ENCODE measurements at places on chromosomes 4 and X.

- peaks cover 76% of the 10 kb centered on the region for H3K36me3 ChIP-seq
- H3K27me3 ChIP-seq, result no peaks in the 10 kb centered on the region
- no peaks in the 10 kb centered on the region for H3K4me1 ChIP-seq
- DNase-seq, result no peak
- no peak overlapping the region for H3K4me3 ChIP-seq
Measured at GRCh38 chr4:526189-526909, 27.3 kb downstream of the PIGG start.

DNA sequence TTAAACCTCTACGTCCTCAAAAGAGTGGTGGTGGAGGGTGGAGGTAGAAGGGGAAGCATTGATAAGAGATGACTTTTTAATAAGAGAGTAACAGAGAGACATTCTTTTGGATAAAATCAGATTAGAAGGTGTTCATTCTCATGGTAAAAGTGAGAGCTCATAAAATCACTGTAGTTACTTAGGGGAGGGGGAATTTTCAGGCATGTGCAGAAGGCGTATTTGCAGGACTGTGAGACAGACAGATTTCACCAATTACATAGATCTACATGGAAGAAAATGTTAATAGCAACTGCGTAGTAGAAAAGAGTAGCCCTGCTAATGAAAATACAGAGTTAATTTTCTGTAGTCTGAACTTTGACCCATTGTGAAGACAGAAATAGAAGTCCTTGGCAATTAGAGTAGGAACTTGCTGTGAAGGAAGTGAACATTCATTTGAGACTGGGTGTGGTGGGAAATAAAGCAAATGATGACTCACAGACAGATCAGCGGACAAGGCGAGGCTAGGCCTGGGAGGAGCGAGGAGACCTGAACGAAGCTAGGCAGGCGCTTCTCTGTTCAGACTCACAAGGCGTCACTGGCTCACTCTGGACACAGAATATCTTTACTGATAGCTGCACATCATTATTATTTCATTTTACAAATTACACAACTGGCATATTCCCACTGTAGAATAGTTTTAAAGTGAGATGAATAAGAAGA lies 57.2 kb upstream of the FAM9C start:
- peaks cover 2% of the 10 kb centered on the region for H3K36me3 ChIP-seq
- no peaks in the 10 kb centered on the region for H3K4me1 ChIP-seq
- no peak for DNase-seq
- H3K27ac ChIP-seq, result no peak overlapping the region
- H3K27me3 ChIP-seq, result no peaks in the 10 kb centered on the region

- peaks cover 6% of the 10 kb centered on the region for H3K36me3 ChIP-seq
- no peaks in the 10 kb centered on the region for H3K27me3 ChIP-seq
- H3K4me1 ChIP-seq, result no peaks in the 10 kb centered on the region
- no peak for DNase-seq
- H3K27ac ChIP-seq, result no peak overlapping the region
Measured at GRCh38 chrX:23478561-23478960, 143.9 kb downstream of the PTCHD1 start.

DNA sequence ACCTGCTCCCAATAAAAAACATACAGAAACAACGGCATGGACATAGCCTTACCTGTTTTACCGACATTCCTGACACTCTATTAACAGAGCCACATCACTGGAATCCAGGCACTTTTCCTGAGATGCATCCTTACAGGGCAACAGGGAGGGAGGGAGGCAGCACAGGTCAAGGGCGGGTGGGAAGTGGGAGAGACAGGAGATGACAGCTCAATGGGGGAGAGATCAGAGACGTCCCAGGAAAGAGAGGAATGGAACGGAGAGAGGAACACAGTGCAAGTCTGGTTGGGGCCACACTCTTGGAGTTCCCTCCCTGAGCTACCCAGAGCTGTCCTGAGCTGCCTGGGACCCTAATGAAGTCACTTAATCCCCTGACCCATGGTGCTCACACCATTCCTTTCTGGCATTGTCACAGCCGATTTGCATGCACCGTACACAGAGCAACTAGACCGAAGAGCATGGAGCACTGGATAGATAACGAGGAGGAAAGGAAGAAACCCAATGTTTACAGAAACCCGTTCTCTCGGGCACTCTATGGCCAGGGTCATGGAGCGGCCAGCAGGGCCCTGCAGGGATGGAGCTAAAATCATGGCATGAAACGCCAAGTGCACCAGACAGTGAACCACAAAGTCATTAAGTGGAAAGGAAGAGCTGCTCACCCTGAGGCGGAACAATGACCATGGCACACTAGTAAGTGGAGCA lies 93.1 kb downstream of the NSUN7 start:
- no peak overlapping the region for H3K27ac ChIP-seq
- H3K36me3 ChIP-seq, result peaks cover 2% of the 10 kb centered on the region
- no peaks in the 10 kb centered on the region for H3K27me3 ChIP-seq
- DNase-seq, result no peak

DNA sequence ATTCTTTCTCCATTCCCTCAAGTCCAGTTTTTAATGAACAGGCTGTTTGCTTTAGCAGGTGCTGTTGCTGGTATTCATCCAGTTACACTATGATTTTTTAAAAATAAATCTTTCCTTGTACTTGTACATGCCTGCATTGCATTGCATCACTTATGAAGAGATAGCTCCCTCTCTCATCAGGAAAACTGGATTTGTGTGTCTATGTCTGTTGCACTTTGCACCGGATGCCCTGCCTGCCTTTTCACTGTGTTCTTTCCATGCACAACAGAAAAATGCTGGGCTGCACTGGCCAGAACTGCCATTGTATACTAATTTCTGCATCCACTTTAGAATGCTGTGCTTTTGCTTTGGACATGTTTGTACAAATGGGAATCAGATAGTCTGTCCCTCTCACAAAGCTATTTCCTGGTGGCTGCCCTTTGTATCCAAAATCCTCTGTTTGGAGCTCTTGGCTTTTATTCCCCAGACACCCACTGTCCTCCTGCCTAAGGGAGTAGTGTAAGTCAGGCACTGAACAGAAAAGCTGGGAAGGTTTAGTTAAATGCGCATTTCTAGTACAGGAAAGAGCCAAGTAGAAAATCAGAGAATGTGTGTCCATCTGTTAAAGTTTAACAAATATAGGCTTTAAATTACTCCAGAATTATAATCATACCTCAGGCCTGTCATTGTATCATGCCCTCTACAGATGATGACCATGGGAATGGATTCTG lies 119.1 kb downstream of the MBNL3 start:
- no peaks in the 10 kb centered on the region for H3K4me1 ChIP-seq
- peaks cover 43% of the 10 kb centered on the region for H3K27me3 ChIP-seq
- no peak for DNase-seq
- H3K27ac ChIP-seq, result no peak overlapping the region

GRCh38 chrX:49868739-49869138 lies 10.5 kb upstream of the USP27X start:
- no peak overlapping the region for H3K27ac ChIP-seq
- H3K4me3 ChIP-seq, result no peak overlapping the region
- H3K4me1 ChIP-seq, result no peaks in the 10 kb centered on the region
- DNase-seq, result no peak
- no peaks in the 10 kb centered on the region for H3K36me3 ChIP-seq

DNA sequence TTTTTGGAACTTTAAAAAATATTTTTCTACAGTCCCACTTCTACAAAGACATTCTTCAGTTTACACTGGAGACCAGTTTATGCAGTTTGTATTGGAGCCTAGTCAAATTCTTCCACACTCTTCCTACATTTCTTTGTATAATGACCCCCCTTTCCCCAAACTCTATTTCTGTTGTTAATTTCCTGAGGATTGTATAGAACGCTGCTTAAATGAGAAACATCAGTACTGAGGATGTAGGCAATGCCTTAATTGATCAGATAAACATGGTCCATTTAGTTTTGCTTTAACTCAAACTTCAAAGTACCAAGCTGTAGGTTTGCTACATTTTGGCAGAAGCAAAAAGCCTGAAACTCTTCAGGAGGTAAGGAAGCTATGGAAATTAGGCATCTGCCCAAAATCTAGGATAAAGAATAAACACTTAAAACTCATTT lies 155.5 kb downstream of the SLC7A11 start:
- no peaks in the 10 kb centered on the region for H3K4me1 ChIP-seq
- H3K27ac ChIP-seq, result no peak overlapping the region
- no peak overlapping the region for H3K4me3 ChIP-seq
- no peaks in the 10 kb centered on the region for H3K27me3 ChIP-seq
- no peak for DNase-seq

GRCh38 chr4:23828020-23828715 lies 61.7 kb downstream of the PPARGC1A start:
- no peaks in the 10 kb centered on the region for H3K36me3 ChIP-seq
- no peak overlapping the region for H3K27ac ChIP-seq
- no peak overlapping the region for H3K4me3 ChIP-seq
- DNase-seq, result no peak

DNA sequence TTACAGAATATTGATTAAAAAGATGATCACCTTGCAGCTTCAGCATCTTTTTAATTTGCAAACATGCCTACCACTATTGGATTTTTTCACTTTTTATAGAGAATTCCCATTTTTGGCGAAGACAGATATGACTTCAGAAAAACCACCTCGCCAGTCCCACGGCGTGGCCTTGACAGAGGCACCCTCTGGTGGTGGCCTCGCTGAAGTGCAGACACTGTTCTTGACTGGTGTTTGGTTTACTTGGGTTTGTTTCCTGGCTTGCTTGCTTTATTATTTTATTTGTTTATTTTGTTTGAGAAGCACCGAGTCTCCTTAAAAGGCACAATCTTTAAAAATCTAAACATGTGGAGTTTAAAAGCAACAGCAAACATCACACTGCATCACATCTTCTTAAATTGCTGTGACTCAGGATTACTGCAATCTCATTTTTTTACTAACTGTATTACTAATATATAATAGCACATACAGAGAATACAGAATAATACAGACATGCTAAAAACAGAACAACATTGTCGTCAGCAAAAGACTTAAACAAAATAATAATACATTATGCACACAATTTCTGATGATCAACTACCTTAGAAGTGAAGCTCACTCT lies 13.1 kb upstream of the AMTN start:
- H3K27me3 ChIP-seq, result no peaks in the 10 kb centered on the region
- H3K36me3 ChIP-seq, result no peaks in the 10 kb centered on the region
- peak; percentile 65 for DNase-seq
- no peak overlapping the region for H3K27ac ChIP-seq
- H3K4me3 ChIP-seq, result no peak overlapping the region

DNA sequence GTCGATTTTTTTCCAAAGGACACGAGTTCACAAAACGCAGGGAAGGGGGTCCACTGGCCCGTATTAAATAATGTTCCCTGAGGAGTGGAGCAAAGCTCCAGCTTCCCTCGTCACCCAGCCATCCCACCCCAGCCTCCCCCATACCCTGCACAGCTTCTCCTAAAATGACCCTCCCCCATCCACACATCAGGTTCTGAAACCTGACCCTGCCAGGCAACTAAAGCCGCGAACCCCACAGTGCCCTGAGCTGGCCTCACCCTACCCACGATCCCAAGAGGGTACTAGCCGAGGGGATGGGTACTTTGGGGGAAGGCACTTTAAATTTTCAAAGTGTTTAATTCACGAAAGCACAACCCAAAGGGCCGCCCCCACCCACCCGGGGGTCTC lies 634 bp downstream of the APOO start:
- peaks cover 3% of the 10 kb centered on the region for H3K4me1 ChIP-seq
- H3K4me3 ChIP-seq, result peak overlapping the region; percentile 87
- H3K36me3 ChIP-seq, result peaks cover 4% of the 10 kb centered on the region
- DNase-seq, result no peak
- no peaks in the 10 kb centered on the region for H3K27me3 ChIP-seq

DNA sequence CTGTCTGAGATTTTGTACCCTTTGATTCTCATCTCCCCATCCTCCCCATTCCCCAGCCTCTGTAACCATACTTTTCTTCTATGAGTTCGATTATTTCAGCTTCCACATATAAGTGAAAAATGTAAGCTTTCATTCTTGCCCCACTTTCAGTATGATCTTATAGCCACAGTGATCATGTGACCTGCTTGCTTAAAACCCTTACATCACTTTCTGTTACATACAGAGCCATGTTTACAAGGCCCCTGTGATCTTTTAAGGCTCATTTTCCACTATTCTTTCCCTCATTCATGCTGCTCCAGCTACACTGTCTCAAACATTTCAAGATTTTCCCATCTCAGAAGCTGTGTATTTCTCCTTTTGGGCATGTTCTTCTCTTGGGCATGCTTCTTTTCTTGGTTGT lies 147.7 kb downstream of the DCK start:
- no peak for DNase-seq
- no peaks in the 10 kb centered on the region for H3K27me3 ChIP-seq
- no peaks in the 10 kb centered on the region for H3K36me3 ChIP-seq
- no peaks in the 10 kb centered on the region for H3K4me1 ChIP-seq
- H3K27ac ChIP-seq, result no peak overlapping the region

GRCh38 chrX:120774606-120775005 lies 101.1 kb downstream of the CT47B1 start:
- no peaks in the 10 kb centered on the region for H3K36me3 ChIP-seq
- H3K4me1 ChIP-seq, result no peaks in the 10 kb centered on the region
- H3K27ac ChIP-seq, result no peak overlapping the region
- H3K27me3 ChIP-seq, result no peaks in the 10 kb centered on the region
- H3K4me3 ChIP-seq, result no peak overlapping the region
- no peak for DNase-seq

- DNase-seq, result no peak
- peaks cover 16% of the 10 kb centered on the region for H3K4me1 ChIP-seq
- no peak overlapping the region for H3K27ac ChIP-seq
Measured at GRCh38 chrX:133668225-133668931, 253.1 kb upstream of the GPC4 start.

DNA sequence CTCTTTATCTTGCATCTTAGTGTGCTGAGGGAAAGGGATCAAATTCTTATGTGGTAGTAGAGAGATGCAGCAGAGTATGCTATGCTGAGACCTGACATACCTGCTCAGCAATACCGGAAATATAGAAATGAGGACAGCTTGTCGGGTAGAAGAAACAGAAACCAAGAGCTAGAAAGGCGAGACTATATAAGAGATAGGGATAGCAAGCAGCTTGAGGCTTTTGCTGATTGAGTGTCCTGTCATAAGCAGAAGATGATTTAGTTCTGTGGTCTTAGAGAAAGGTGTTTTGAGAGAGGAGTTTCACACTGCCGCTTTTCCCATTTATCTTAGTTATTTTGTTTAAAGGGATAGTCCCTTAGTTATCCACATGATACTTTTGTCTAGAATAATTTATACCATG lies 31.7 kb downstream of the USP9X start:
- H3K36me3 ChIP-seq, result peaks cover 39% of the 10 kb centered on the region
- no peak overlapping the region for H3K4me3 ChIP-seq
- H3K4me1 ChIP-seq, result peaks cover 10% of the 10 kb centered on the region
- no peak for DNase-seq
- H3K27me3 ChIP-seq, result no peaks in the 10 kb centered on the region
- H3K27ac ChIP-seq, result no peak overlapping the region

- H3K27me3 ChIP-seq, result no peaks in the 10 kb centered on the region
- H3K36me3 ChIP-seq, result no peaks in the 10 kb centered on the region
- no peaks in the 10 kb centered on the region for H3K4me1 ChIP-seq
- DNase-seq, result no peak
Measured at GRCh38 chr4:135510582-135510981, 1309.0 kb upstream of the PABPC4L start.

DNA sequence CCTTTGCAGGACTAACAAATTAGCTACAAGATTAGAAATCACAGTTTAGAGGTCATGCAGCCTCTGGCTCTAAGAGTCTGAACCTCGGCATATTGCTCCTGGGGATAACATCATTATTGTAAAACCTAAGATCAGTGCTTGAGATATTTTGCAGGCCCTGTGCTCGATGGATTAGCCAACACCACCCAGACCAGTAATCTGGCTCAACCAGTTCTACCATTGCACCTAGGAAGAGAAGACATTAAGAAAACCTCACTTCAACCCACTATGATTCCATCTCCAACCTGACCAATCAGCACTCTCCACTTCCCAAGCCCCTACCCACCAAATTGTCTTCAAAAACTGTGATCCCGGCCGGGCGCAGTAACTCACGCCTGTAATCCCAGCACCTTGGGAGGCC lies 43.6 kb downstream of the WFS1 start:
- DNase-seq, result no peak
- no peak overlapping the region for H3K27ac ChIP-seq
- peaks cover 4% of the 10 kb centered on the region for H3K36me3 ChIP-seq
- no peak overlapping the region for H3K4me3 ChIP-seq
- H3K4me1 ChIP-seq, result no peaks in the 10 kb centered on the region
- peaks cover 3% of the 10 kb centered on the region for H3K27me3 ChIP-seq

Data from H9 (cell line).